HCT116 (cell line): ENCODE measurements at places on chromosomes 6 and 20.

GRCh38 chr20:50320005-50320900 is 129.6 kb downstream of the CEBPB start:
- no peak for DNase-seq

DNA sequence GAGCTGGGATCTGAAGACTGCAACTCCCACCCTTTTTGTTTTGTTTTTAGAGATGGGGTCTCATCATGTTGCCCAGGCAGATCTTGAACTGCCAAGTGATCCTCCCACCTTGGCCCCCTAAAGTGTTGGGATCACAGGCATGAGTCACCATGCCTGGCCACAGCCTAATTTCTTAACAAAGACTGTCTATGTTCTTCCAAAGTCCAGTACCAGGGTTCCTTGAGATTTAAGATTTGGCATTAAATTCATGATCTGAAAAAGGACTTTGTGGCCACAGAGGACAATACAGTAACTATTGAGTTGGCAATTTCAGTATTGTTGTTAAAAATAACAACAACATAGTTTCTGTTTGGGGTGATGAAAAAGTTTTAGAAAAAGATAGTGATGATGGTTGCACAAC is 28.7 kb upstream of the BEND3 start:
- peak; percentile 21 for DNase-seq

DNA sequence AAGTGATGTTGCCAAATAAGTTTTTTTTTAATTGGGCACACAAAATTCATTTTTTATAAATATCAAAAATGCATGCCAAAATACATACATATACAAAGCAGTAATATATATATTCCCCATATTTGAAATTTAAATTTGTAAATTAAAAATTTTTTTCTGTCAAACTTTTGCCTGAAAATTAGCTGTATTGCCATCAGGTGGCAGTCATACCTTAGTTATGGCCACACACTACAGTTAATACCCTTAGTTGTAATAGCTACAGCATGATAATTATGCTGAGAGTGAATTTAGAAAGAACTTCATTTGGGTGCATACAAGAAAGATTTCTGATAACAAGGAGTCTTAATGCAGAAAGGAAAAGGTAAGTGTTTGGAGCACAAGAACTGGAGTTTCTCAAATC is 46.2 kb upstream of the SDHAF4 start:
- no peak for DNase-seq

GRCh38 chr20:35776513-35777101 is 4.8 kb downstream of the PHF20 start:
- no peak for DNase-seq

DNA sequence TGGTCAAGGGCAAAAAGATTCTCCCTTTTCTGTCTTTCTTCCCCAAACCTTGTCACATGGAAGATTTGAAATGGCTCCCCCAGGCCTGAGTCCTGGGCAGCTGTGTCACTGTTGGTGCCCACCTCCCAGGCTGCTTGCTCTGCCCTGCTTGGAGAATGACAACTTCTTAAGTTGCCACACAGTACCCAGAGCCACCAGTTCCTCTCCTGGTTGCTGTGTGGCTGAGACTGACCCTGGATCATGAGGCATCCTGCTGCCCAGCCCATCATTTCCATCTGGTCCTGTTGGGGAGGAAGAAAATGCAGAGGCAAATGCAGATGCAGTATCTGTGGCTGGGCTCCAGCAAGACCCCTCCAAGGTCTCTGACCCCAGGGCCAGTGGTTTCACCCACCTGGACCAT is 113.7 kb downstream of the PHACTR3 start:
- DNase-seq: no peak

GRCh38 chr20:8780915-8781314 is 288.0 kb upstream of the PLCB4 start:
- DNase-seq: no peak

DNA sequence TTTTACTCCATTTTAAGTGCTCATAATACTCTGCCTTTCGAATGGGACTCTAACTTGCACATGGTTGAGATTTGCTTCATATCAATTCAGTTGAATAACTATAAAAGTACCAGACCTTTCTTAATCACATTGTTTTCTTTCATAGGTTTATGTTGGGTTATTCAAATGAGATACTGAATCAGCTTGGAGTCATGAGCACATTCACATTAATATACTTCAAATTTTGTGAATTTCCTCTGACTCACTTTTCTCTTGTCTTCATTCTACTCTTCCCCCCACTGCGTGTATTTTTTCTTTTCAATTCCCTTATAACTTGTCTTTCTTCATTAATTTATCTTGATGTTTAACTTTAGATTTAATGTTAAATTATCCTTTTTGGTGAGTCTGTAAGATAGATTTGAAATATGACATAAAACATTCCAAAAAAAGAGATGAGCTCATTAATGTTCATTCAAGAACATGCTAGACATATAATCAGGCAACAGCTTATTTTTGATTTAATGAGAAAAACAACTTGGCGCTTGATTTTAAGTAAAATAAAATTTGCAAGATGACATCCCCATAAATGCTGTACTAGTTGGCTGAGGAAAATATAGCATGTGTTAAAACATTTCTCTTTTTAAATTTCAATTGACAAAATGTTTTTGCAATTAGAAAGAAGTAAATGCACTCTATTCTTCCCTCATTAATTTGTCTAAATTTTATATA is 736.0 kb downstream of the CD109 start:
- no peak for DNase-seq

- DNase-seq: no peak
Measured at GRCh38 chr6:11445146-11445545, 92.4 kb upstream of the TMEM170B start.

GRCh38 chr20:51237791-51238190 is 214.9 kb upstream of the KCNG1 start:
- DNase-seq: no peak

DNA sequence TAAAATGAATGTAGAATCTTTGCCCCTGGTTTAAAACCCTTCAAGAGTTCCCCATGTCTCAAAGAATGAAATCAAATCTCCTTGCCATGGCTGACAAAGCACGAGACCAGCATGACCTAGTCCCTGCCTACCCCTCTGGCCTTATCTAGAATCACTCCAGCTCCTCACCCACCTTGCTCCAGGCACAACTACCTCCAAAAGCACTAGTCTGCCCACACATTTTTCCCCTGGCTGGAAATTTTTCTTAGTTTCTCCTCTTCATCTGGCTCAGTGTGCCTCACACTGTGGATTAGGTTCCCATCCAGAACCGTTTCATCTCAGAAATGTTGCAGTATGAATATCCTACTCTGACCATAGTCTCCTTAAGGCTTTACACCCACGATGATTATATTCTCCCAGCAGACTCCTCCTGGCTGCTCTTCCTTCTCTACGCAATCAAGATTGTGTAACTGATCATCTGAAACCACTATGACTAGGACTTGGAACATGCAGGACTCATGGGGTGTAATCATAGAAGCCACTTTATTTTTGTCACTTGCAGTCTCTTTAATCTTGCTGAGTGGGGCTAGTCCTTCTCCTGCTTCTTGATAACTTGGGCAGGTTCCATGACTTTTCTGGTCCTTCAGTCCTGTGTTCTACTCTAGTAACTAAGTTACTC is 7.8 kb upstream of the MRS2 start:
- no peak for DNase-seq

GRCh38 chr6:93104195-93104817 is 315.1 kb downstream of the EPHA7 start:
- no peak for DNase-seq

DNA sequence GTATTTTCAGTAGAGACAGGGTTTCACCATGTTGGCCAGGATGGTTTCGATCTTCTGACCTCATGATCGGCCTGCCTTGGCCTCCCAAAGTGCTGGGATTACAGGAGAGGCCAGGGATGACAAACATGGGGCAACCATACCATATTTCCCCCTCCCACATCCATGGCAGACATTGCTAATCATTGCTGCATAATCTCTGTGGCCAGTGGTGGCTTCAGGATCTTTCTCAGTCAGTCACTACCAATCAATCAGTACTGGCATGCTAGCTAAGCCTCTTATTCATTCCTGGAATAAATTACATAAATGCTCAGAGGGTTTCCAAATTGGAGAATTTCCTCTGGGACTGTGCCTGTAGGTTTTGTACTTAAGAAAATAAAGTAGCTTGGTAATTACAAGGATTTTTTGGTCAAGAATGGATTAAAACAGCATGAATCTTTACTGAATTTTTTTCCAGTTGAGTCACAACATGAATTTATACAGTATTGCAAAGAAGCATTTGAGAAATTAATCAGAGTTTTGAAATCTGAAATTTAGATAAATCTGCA is 138.1 kb downstream of the FNDC1 start:
- DNase-seq: no peak

- no peak for DNase-seq
Measured at GRCh38 chr6:21634582-21634981, 41.0 kb downstream of the SOX4 start.

DNA sequence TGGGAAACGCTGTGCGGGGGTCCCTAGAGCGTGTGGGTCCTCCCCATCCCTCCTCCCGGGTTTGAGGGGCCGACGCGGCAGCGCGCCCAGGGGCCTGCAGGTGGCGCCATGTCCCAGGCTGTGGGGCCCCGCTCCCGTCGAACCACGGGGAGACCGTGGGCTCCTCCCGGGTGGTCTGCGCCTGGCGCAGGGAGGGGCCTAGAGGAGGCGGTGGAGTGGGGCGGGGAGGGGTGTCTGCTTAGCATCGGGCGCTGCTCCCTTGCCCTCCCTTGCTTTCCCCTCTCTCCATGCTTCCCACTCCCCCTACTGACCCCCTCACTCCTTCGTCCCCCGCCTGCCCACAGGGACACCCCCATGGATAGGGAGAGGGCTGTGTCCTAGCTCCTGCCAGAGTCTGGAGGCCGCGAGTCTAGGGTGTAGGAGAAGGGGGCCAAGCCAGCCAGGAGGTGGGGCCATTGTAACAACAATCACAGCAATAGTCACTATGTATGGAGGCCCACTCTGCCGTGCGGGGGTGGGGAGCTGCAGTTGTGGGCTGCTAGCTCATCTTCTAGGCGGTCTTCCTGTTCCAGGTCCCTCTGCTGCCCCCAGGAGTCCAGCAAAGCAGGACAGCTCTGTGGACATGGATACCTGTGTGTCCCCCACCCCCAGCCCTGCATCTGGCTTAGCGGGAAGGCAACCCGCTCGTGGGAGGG is 51.7 kb downstream of the CHMP4B start:
- no peak for DNase-seq

DNA sequence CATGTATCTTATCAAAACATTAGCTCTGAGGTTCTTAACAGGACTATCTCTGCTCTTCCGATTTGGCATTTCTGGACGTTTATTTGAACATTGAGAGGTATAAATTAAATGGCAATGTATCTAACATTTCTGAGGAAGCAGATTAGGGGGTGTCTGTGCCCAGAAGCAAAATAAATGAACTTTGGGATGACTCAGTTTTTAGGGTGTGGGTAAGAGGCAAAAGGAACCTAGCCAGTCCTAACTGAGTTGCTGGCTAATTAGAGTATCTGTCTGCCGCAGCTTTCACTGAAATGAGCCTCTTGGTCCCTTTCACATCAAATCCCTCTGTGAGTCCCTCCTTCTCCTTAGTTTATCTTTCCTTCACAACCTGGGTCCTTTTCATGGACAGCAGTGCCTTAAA is 1.1 kb downstream of the RNF144B start:
- DNase-seq: no peak

DNA sequence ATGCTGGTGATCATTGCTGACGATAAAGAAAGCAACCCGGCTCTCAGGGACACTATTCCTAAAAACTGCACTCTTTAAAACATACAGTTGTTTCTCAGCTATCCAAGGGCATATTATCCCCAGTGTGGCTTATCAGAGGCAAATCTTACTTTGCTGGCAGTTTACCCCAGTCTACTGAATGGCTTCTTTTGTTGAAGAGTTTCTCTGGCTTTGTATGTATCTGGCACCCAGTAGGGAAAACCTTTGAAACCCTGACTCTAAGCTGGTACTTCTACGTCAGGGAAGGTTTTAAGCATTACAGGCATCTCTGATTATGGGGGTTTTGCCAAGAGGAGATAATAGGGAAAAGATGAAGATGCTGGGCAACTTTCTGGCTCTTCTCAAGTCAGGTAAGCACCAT is 637.6 kb upstream of the CHD6 start:
- DNase-seq: no peak

DNA sequence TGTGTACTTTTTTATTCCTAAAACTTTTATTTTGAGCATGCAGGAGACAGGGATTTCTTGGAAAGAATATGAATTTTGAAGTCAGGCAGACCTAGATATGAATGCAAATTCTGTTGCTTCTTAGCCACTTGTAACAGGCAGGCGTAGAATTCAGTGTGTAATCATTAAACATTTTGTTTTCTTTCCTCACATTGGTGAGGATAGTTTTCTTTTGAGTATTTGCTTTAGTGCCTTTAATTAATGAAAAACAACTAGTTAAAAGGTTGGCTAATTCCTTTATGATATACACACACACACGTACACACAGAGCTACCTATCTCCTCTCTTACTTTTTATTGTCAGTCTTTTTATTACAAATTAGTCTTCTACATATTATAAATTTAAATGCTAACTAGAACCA is 342.3 kb downstream of the CDKAL1 start:
- DNase-seq: no peak

- DNase-seq: no peak
Measured at GRCh38 chr6:36326356-36326995, 10.2 kb downstream of the BNIP5 start.

GRCh38 chr6:15327271-15327670 is 81.4 kb downstream of the JARID2 start:
- DNase-seq: peak; percentile 10

DNA sequence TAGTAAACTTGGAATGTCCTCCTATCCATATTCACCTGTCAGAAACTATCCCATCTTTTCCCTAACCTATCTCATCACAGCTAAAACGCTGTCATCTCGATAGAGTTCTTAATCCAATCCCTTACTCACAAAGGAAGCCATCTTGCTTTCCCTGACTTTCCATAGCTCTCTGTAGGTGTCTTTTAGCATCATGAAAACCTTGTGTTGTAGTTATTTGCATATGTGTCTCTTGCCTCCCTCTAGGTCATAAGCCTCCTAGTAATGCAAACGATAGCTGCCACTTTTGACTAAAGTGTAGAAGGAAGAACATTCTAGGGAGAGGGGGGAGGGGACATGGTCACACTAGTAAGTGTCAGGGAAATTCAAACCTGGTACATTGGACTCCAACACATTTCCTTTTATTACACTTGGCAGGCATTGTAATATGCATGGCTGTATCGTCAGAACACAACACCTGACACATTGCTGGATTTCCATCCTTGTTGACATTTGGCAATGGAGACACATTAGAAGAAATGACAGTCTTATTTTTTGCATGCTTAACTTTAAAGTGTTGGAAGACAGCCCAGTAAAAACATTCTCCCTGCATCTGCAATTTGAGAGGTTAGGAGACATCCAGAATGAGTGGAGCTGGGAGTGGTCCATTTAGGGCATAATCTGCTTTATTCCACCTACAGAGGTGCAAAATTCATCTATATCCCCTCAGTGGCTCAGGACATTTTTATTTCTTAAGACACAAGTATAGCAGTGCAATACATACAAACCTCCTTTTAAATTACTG is 283.4 kb downstream of the HAO1 start:
- no peak for DNase-seq

- no peak for DNase-seq
Measured at GRCh38 chr6:21855811-21856455, 262.4 kb downstream of the SOX4 start.

- DNase-seq: no peak
Measured at GRCh38 chr6:21823371-21823770, 229.8 kb downstream of the SOX4 start.

GRCh38 chr6:72035486-72035885 is 149.1 kb downstream of the RIMS1 start:
- DNase-seq: no peak
